ENCODE measurements at places on chromosomes 6 and 20.

DNA sequence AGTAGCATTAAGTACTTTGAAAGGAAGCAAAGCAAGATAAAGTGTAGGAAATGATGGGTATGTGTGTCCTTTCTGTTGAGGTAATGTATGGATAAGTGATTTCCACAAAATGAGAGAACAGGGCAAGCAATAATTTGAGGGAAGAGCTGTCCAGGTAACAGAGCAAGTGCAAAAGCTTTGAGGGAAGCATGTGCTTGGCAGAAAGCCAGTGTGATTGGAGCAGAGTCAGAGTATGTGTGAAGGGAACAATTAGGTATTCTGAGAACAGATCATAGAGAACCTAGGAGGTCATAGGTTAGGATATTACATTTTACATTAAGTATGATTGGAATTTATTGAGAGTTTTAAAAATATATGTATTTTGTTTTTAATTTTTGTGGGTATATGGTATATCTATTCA lies 30.2 kb upstream of the MAN1A1 start:
- no peak for DNase-seq

DNA sequence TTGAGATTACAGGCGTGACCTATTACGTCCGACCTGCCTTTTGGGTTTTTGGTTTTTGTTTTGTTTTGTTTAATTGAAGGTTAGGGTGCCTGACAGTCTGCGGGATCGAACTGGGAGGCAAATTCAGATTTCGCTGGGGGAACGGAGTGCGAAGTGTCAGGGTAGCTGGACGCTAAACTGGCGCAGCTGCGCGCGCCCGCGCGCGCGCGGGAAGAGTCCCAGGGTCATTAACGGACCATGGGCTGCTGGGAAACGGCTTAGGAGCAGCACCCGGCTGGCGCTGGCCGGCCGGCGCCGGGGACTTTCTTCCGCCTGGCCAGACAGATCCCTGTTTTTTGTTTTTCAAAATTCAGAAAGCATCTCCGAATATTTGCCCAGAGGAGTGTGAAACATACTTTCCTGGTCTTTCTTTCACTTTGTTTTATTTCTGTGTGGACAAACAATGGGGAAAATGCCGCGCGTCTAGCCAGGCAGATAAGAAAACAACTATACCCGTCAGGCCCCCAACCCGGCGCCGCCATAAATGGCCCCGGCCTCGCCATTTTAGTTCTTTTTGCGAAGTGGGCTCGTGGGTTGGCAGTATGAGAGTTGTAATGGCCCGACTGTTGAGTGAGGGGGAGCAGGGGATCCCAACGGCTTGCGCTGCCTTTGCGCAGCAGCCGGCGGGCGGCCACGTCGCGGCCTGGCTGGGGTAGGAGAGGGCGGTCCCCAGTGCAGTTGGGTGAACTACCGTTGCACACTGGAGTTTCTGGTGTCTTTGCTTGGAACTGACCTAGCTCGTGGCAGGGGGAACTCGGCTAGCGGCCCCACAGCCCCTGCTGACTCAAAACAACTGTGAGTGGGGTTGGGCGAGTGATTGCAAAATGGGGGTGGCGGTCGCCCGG lies 7.1 kb downstream of the HSPA1B start:
- peak; percentile 70 for DNase-seq

DNA sequence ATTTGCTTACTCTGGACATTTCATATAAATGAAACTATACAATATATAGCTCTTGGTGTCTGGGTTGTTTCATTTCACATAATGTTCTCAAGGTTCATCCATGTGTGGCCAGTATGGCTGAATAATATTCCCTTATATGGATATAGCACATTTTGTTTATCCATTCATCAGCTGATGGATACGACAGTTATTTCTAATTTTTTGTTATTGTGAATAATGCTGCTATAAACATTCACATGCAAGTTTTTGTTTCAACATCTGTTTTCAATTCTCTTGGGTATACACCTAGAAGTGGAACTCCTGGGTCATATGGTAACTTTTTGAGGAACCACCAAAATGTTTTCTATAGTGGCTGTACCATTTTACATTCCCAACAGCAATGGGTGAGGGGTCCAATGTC lies 101.1 kb downstream of the CDK19 start:
- no peak for DNase-seq

GRCh38 chr6:148144917-148145521 lies 197.6 kb upstream of the SASH1 start:
- peak; percentile 25 for DNase-seq

DNA sequence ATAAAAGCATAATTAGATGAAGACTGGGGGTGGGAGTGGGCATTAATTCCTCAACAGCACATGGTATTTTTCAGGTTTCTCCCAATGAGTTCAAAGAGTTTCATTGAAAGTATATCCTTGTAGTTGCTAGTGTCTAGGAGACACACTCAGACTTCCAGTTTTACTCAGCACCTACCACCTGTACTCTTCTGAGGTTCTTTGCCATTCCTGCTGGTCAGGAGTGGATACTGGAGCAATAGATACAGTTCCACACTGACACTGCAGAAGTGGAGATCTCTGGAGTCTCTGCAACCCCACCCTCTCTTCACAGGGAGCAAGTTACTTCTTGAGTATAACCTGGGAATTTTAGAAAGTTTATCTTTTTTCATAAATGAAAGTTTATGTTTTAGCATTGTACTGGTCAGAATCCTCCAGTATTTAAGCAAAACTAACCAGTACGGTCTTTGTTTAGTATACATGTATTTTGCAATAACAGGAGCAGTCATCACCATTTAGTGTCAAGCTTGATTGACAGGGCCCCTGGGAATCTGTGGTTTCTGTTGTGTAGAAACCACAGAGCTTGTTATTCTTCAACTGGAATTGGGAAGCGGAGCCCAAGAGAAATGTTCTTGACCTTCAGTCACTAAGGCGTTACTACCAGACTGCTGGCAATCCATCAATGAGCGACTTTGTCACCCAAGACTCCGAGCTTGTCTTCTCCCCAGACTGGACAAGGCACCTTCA lies 148.1 kb downstream of the ZDHHC14 start:
- DNase-seq = no peak
